ENCODE measurements at places on chromosomes 2 and 18. TPM values are rescaled to one million over a fixed set of nuclear protein-coding genes. Genes with fewer than 3 reads are reported as not detected.

DNA sequence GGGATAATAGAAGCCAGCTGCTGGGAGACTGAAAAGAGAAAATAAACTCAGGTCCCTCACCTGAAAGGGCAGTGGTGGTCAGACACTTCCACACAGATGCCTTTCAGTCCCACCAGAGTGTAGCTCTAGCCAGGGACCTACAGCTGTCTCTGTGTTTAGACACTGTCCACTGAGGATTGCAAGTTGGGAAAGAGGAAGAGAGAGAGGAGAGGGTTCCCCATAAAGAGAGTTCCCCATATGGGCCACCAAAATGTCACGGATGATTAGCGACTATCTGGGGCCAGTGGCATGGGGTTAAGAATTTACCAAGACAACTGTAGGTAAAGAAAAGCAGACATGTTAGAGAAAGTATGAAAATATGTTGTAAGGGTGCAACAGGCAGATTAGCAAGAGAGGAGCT, 36.7 kb upstream of the SKA1 start:
- H3K4me3 ChIP-seq = no peak overlapping the region
- no peaks in the 10 kb centered on the region for H3K4me1 ChIP-seq
- no peaks in the 10 kb centered on the region for H3K36me3 ChIP-seq
- DNase-seq = no peak

GRCh38 chr2:170817093-170818035, 677 bp downstream of the GAD1 start:
- H3K4me1 ChIP-seq = peaks cover 73% of the 10 kb centered on the region
- H3K36me3 ChIP-seq = no peaks in the 10 kb centered on the region
- DNase-seq = no peak
- H3K27me3 ChIP-seq = peaks cover 95% of the 10 kb centered on the region
- no peak overlapping the region for H3K27ac ChIP-seq
- H3K4me3 ChIP-seq = peak overlapping the region; percentile 54

TUBA4B gene
- not detected for total RNA-seq

POMC gene
- total RNA-seq = 8.0 TPM

DNA sequence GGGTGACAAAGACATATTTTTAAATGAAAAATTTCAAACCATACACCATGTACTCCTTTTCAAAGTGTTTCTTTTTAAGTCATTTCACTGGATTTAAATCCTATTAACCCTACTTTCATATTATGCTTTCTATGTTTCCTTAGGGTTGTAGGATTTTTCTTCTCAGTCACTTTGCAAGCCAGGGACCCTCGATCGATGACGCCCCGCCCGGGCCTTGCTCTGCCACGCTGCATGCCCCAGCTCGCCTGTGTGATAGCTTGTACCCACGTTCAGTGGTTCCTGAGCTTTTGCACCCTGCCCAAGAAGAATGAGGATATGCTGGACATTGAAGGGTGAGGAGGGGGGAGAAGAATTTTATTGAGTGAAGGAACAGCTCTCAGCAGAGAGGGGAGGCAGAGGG, 568.0 kb downstream of the TRIB2 start:
- H3K4me3 ChIP-seq = no peak overlapping the region
- no peak overlapping the region for H3K27ac ChIP-seq
- no peaks in the 10 kb centered on the region for H3K27me3 ChIP-seq
- no peak for DNase-seq
- H3K4me1 ChIP-seq = no peaks in the 10 kb centered on the region

UGT1A10 gene
- not detected for total RNA-seq

DNA sequence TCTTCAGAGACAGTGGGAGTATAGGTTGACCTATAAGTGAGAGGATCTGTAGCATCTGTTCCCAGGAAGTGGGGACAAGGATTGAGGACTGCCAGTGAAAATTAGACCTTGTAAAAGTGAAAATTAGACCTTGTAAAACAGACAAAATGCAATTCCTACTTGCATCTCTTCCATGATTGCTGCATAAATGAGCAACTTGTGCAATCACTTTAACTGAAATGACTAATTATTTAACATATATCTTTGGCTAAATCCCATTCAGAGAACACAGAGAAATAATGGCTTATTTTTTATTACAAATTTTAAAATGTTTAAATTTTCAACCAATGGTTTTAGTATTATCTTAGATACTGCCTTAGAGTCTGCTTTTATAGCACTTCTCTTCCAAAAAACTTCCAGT, 67.2 kb upstream of the NABP1 start:
- no peaks in the 10 kb centered on the region for H3K36me3 ChIP-seq
- no peak overlapping the region for H3K27ac ChIP-seq

All from heart left ventricle (tissue), 16 donors.